ENCODE measurements at places on chromosomes 5 and 9.
A peak's percentile ranks its signal among the peaks of the same experiment; 100 is the strongest.

DNA sequence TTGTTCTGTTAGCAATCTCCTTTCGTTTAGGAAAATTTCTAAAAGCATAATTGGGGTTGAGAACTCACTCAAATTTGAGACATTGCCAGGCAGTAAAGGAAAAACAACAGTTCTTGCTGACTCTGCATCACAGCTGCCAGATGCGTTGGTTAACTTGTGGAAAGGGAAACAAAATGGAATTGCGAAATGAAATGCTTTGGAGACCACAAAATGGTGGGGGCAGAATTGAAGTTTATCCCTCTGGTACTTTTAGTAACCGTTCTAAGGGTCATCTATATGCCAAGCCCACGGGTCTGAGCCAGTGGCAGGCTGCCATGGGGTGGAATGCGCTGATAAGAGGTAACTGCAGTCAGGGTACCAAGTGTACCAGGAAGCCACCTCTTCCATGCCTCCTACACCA lies 28.6 kb upstream of the SELENOP start:
- no peak for DNase-seq

GRCh38 chr5:26569241-26569928 lies 469.0 kb downstream of the CDH9 start:
- no peak for DNase-seq

GRCh38 chr9:114282507-114282906 lies 40.4 kb upstream of the ORM1 start:
- no peak for DNase-seq

GRCh38 chr5:138653502-138653901 lies 78.3 kb upstream of the HSPA9 start:
- no peak for DNase-seq

DNA sequence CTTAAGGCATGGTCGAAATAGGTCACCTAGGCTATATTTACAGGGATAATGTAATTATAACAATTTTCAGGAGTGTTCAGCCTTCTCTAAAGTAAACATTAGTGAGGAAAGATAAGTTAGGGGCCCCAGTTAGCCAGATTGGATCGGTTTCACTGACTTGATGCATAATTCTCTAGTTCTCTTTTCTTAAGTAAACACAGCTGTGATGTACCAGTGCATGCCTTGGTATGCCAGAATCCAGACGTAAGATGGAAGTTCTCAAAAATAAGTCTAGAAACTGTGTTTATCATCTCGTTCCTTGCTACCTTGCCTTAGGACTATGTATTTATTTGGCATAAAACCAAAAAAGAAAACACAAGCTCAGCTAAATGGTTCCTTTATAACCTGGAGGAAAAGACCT lies 442.2 kb upstream of the CLINT1 start:
- DNase-seq: no peak

GRCh38 chr9:133397895-133398294 lies 19.9 kb downstream of the REXO4 start:
- no peak for DNase-seq

DNA sequence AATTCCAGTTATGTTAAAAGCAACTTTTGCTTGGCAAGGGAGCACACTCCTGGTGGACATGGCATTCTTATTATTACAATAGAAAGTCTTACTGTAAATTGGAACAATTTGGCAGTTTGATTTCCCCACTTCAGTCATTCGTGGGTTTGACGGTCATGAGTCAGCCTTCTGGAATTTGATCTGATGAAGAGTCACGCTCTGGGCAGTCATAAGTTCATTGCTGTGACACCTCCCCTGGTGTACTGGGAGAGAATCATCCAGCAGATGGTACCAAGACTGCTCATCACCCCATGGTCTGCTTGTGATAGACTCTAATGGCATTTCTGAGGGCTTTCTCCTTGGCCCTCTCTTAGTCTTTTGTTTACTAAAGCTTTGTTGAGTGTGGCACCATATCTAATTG lies 53.8 kb downstream of the GLRA1 start:
- no peak for DNase-seq

DNA sequence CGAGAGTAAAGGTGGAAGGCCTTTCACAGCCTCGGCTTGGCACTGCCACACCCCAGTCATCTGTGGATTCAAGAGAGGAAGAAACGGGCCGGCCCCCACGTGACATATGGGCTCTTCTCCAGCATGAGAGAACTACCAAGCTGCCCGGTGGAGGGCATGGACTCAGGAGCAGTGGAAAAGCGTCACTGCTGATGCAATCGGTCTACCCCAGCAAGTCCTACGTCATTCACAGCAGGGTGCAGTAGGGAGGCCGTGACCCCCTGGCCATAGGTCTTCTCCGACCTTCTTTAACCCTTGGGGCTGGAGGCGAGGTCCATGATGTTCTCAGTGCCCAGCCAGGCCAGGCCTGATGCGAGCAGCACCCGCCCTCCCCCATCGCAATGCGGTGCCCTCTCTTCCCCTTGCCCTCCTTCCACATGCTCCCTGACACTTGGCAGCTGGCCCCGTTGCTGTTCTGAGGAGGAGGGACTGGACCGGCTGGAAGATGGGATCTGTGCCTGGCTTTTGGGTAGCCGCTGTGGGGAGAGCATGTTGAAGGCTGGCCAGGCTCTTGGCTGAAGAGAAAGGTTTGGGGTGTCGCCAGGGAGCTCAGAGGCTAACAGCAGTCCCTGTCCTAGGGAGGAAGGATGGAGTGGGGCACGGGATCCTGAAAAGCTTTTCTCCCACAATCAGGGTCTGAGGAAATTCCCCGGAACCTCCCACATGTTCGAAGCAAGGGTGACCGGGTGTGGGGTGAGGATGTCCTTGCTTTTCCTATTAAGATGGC lies 89.8 kb downstream of the LIFR start:
- peak; percentile 79 for DNase-seq

GRCh38 chr9:130157079-130157478 lies 15.1 kb upstream of the NCS1 start:
- no peak for DNase-seq

DNA sequence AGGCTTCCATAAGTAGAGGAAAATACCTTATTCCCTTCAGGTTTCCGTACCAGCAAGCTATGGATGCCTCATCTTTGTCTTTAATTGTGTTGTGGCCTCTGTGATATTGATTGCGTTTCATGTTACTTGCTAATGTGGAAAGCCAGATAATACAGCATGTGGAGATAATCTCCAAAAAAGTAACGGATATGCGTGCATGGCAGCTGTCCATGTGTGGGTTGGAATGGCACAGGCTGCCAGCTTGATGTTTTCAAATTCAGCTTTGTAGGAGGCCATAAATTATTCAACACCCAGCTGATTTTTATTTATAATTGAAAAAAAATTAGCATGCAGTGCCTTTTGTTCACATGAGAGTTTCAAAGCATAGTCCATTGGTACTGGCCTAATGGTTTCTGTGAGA lies 144.9 kb downstream of the GIN1 start:
- DNase-seq: no peak

DNA sequence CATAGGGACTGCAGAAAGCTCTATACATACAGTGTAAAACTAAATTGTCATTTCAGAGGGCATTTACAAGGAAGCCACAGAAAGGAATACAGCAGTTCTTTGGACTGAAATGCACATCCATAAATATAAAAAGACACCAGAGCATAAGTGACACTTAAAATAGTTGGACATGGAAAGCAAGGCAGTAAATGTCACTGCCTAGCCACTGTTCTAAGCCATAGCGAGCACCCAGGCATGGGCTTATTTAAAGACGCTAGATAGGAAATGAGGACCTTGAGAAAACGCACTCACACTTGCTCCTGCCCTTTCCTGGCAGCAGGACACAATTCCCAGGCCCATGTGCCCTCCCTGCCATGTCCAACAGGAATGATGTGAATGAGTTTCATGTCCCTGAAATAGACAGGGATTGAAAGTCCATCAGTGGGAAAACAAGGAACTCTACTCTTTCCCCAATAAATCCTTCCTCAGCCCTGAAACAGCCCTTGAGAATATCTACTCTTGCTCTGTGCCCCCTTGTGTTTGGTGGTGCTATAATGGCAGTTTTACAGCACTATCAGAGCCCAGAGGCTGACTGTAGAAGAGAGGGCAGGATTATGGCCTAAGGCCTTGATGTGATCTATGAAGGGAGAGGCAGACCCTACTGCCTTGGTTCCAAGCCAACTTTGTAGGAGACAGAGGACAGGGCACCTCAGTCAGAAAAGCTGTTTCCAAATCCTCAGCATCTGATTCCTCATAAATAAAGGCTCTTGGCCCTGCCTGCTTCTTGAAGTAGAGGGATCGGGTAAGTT lies 182.9 kb downstream of the SAXO1 start:
- no peak for DNase-seq

GRCh38 chr9:4798281-4799032 lies 5.7 kb downstream of the RCL1 start:
- DNase-seq: no peak

DNA sequence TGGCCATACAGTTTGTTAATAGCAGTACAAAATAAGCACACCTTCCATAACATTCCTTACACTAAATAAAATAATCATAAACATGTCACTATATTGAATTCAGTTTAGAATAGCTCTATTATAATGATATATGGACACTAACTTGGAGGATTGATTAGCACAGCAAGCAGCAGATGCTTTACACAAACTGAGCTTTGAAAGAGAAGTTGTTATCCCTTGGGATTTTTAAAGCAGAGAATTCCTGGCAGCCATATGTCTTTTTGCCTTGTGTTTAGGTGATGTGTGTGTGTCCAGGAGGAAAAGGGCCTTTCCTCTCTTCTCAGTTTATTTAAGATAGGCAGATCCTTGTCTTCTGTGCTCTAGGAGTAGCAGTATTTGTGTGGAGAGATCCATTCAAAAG lies 232.2 kb upstream of the GRIN3A start:
- DNase-seq: peak; percentile 14

GRCh38 chr5:62450259-62450658 lies 37.7 kb downstream of the IPO11 start:
- no peak for DNase-seq

DNA sequence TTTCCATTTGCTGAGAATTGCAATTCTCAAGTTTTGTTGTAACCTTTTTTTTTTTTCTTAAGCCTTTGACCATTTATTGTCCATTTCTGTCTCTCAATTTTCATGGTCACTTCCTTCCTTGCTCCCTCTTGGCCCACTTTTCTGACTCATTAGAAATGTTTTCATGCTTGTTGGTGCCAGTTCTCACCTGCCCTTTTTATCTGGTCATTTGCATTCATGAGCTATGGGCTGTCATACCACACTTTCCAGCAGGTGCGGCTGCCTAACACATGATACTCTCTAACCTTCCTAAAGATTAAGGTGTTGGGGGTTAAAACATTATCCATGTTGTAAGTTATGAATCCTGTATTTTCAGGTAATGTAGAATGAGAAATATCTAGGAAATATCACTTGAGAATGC lies 150.5 kb upstream of the TLX3 start:
- DNase-seq: no peak

DNA sequence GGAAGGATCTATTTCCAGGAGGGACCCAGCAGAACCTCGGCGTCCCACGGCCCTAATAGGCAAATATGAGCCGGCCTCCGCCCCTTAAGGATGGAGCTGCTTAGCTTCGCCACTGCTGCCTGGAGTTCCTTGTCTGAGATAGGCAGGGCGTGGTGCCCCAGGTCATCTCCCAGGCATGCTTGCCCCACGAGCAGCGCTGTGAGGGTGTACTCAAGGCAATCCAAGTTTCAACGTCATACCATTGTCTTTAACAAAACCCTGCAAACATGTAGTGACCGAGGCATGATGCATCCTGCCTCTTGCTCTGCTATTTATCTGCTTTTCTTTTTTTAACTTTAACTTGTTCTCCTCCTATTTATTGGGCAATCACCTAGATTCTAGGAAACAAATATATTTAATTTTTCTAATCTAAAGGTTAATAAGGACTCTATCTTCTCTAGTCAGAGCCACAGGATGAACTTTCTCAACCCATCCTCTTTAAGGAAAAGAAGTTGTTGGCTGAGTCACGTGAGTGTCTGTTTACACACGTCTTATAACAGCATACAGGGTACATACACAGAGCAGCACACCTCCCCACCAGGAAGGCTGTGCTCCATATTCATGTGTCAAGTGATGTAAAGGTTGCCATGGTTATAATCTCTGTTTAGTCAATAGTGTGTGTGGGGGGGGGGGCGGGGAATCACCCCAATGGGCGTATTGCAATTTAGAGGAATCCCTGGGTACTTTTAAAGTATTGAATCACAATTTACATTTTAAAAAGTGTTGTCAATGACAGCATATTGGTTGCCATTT lies 27.3 kb upstream of the ZSWIM6 start:
- no peak for DNase-seq

GRCh38 chr5:82991678-82992323 lies 85.4 kb downstream of the TMEM167A start:
- DNase-seq: no peak

All from spinal cord (tissue), 10 donors.